Activated T-helper 2 cell treated with anti-CD3 and anti-CD28 coated beads, Interferon-gamma antibody, Interleukin-2, Interleukin-4, amounts not matched to agents 10 μg/mL and 5 μg/mL and 100 μg/mL, durations not matched to agents 14 hours and 24 hours and 36 hours (primary cell): ENCODE measurements at places on chromosomes 13 and 19.

DNA sequence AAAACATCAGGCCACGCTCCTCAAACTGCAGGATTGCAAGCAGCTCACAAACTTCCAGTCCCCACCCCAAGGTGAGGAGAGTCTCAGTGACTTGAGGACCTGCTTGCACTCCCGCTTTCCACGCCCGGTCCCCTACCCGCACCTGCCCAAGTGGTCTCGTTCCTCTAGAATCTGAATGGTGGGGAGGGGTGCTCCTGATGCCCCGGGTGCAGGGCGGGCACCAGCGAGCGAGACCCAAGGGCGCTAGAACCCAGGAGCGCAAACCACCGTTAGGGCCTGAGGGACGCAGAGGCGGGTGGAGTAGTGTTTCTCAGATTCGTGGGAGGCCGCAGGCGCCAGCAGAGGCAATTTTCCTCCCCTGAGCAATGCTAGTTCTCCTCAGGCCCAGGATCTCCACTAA, 40.3 kb downstream of the SOX1 start:
- H3K4me1 ChIP-seq: no peaks in the 10 kb centered on the region
- H3K27me3 ChIP-seq: peaks cover 46% of the 10 kb centered on the region
- no peak overlapping the region for H3K27ac ChIP-seq
- no peak for DNase-seq
- H3K36me3 ChIP-seq: no peaks in the 10 kb centered on the region
- no peak overlapping the region for H3K4me3 ChIP-seq

DNA sequence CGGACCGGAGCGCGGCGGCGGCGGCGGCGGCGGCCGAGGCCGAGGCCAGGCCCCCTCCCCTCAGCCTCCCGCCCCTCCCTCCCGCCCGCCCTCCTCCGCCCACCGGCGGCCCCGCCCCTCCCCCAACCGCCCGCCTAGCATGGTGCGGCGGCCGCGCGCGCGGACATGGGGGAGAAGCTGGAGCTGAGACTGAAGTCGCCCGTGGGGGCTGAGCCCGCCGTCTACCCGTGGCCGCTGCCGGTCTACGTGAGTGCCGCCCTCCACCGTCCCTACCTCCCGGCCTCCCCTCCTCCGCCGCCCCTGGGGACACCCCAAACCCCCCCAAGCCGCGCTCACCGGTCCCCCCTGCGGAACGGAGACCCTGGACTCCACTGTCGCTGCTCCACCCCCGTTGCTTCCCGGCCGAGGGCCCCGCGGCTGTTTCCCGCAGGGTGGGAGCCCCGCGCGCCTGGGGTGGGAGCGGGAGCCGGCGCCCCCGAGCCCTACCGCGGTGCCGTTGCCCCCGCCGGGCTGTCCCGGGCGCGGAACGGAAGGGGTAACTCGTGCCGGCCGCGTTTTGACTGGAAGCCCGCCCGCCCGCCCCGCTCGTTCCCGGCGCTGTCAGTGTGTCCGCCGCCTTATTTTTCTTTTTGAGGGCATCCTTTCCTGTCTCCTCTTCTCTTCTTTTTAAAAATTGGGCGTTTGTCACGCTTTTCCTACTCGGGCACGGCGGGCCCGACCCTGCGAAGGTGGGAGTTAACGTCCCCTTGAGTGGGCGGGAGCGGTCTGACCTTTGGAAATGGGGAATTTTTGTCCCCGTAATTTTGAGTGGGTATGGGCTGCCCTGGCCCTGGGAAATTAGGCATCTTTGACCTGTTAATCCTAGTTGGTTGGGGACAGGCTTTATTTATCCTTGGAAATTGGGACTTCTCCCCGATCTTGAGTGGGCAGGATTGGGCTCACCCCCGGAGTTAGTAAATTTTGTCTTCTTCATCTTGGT, 576 bp downstream of the DOT1L start:
- peak; percentile 52 for DNase-seq
- no peaks in the 10 kb centered on the region for H3K27me3 ChIP-seq
- peaks cover 23% of the 10 kb centered on the region for H3K4me1 ChIP-seq
- peaks cover 34% of the 10 kb centered on the region for H3K36me3 ChIP-seq
- H3K27ac ChIP-seq: peak overlapping the region; percentile 97

DNA sequence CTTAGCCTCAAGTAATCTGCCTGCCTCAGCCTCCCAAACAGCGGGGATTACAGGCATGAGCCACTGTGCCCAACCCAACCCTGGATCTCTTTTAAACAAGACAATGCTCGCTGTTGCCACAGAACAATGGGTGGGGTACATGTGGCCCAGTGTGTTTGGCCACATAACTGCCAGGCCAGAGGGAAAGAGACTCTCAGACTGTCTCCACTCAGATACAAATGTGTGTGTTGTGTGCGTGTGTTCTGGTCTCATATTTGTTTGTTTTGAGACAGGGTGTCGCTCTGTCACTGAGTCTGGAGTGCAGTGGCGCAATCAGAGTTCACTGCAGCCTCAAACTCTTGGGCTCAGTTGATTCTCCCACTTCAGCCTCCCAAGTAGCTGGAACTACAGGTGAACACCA, 25.8 kb downstream of the LDLR start:
- no peak overlapping the region for H3K27ac ChIP-seq
- no peak for DNase-seq
- no peak overlapping the region for H3K4me3 ChIP-seq
- peaks cover 77% of the 10 kb centered on the region for H3K36me3 ChIP-seq

GRCh38 chr19:51572410-51572809, 1.3 kb downstream of the ZNF175 start:
- peaks cover 11% of the 10 kb centered on the region for H3K27me3 ChIP-seq
- peak overlapping the region; percentile 97 for H3K4me3 ChIP-seq
- H3K36me3 ChIP-seq: peaks cover 44% of the 10 kb centered on the region
- DNase-seq: no peak
- no peak overlapping the region for H3K27ac ChIP-seq

DNA sequence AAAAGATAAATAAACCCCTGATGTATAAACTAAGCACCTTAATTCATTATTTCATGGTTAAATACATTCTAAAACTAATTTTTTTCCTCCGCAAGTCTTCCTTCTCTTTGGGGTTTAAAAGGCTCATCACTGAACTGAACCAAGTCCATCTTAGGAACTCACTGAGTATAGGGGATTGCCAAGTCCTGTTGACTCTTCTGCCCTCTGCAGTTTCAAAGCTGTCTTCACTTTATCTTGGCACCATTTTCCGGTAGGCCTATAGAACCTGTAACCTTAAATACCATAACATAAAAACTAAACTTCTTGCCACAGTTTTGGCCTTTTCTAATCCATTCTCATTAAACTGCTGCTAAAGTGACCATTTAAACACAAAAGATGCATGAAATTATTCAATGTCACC, 66.5 kb upstream of the USPL1 start:
- H3K4me1 ChIP-seq: peaks cover 6% of the 10 kb centered on the region
- H3K27ac ChIP-seq: no peak overlapping the region
- no peak overlapping the region for H3K4me3 ChIP-seq
- no peaks in the 10 kb centered on the region for H3K36me3 ChIP-seq
- H3K27me3 ChIP-seq: peaks cover 5% of the 10 kb centered on the region
